HS-5 (cell line): ENCODE measurements at places on chromosomes 7 and 10.
A peak's percentile ranks its signal among the peaks of the same experiment; 100 is the strongest.

GRCh38 chr7:88347517-88347916 lies 40.8 kb upstream of the STEAP4 start:
- DNase-seq, result no peak

DNA sequence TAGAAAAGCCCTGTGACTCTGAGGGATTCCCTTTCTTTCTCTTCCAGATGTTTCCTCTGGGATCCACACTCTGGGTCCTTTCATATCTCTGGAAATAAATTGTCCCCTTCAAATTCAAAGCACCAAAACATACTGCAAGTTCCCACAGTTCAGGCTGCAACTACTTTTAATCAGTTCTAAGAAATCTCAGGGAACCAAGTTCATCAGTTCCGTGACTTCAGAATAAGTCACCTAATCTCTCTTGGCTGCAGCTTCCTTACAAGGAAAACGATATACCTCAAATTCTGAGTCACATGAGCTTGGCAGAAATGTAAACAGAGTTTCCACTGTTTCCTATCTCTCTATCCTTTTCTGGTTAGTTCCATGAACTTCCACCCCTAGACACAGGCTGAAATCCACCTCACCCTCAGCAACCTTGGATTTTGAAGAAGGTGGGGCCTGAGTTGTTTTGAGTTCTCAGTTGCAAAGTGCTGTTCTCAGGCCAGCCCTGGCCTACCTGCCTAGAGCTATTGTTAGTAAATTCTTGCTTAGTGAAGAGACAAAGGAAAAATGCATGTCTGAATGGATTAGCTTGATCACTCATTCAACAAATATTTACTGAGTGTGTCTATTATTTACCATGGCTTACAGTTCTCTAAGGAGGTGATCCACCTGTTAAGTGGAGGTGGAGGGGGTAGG lies 59.3 kb upstream of the IL6 start:
- DNase-seq, result peak; percentile 79

DNA sequence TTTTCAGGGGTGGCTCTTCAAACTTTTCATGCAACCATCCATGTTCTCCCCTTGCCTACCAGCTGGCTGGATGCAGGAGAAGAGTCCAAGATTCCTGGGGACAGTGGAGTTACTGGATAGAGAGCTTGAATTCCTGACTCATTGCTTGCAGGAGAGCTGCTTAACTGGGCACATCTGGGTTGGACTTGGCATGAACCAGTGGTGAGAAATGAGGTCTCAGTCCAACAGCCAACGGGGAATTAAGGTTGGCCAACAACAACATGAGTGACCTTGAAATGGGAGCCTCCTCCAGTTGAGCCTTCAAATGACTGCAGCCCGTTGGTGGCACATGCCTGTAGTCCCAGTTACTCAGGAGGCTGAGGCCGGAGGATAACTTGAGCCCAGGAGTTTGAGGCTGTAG lies 58.1 kb upstream of the OPN4 start:
- no peak for DNase-seq

GRCh38 chr10:110305767-110306451 lies 1.2 kb upstream of the SMNDC1 start:
- peak; percentile 76 for DNase-seq

DNA sequence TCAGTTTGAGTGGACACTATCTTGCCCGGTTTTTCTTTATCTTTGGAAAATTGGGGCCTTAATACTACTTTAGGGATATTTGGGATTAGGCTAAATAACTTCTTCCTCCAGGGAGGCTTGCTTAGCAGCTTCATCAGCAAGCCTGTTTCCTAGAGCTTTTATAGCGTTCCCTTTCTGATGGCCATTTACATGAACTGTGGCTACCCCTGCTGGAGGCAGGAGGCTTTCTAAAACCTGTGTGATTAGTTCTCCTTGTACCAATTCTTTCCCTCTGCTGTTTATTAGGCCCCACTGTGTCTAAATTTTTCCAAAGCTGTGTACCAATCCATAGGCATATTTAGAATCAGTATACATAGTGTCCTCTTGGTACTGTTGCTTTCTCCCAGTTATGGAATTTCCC lies 61.7 kb upstream of the CNTNAP2 start:
- no peak for DNase-seq

DNA sequence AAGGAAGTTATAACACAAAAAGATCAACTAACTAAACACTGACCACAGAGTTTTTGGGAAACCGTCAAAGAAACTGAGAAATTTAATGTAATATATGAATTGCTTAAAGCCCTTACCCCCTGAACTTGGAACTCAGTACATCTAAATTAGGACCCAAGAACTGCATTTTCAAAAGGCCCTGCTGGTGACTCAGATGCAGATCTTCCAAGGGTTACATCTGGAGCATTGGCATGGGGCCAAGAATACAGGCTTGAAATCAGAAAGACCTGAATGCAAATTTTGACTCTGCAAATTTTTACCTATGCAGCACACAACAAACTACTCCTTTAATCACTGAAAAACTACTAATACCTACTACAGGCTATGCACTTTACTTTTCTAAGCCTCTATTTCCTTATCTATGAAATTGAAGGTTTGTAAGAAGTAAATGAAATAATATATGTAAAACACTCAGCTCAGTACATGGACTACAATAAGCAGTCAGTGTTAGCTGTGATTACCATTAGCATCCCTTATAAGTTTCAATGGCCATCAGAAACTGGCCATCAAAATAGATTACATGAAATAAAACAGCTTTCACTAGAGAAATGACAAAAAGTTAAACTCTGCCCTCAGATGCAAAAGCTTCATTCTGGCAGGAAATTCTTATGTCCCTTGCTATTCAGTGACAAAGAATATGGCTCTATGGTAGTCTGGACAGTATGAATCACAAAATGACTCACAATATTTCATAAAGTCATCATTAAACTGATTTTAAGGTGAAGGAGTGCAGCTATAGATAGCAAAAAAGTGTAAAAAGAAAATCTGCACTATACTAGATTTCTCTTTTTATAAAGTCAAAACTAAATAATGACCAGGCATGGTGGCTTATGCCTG lies 43.6 kb downstream of the NSUN6 start:
- DNase-seq, result peak; percentile 53

- no peak for DNase-seq
Observed at GRCh38 chr7:47816647-47817046, 131.6 kb downstream of the PKD1L1 start.

DNA sequence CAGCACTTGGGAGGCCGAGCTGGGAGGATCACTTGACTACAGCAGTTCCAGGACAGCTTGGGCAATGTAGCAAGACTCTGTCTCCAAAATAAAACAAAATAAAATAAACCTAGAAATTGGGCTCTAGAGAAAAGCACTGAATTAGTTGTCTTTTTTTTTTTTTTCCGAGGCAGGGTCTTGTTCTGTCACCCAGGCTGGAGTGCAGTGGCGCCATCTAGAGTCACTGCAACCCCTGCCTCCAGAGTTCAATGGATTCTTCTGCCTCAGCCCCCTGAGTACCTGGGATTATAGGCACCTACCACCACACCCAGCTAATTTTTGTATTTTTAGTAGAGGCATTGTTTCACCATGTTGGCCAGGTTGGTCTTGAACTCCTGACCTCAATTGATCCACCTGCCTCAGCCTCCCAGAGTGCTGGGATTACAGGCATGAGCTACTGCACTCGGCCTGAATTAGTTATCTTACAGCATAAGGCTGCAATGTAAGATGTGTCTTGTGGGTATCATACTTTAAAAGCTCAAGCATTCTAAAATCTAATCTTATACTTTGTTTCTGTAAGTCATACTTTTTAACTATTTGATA lies 12.8 kb downstream of the MEIG1 start:
- no peak for DNase-seq

DNA sequence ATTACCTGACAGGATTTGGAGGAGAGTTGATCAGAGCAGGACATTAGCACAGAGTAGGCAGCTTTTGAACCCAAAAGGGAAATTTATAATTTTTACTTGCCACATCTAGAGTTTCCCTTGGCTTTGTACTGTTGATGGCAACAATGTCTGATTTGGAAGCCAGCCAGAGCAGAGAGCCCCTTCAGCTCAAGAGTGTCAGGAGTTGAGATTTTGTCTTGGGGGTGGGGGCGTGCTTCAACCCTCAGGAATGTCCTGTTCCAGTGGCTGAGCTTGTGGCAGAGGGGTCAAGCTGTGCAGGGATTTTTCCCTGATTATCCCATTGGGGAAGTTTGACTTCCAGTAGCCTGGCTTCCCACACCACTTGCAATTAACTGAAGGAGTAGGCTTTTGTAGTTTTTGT lies 27.0 kb downstream of the SP4 start:
- DNase-seq, result no peak

GRCh38 chr10:58968389-58968755 lies 208.1 kb upstream of the PHYHIPL start:
- no peak for DNase-seq
